ENCODE measurements at places on chromosomes 6 and 20. TPM values are rescaled to one million over a fixed set of nuclear protein-coding genes. Genes with fewer than 3 reads are reported as not detected.

GRCh38 chr6:140915551-140915950 lies 1217.2 kb upstream of the GJE1 start:
- no peak for DNase-seq

DNA sequence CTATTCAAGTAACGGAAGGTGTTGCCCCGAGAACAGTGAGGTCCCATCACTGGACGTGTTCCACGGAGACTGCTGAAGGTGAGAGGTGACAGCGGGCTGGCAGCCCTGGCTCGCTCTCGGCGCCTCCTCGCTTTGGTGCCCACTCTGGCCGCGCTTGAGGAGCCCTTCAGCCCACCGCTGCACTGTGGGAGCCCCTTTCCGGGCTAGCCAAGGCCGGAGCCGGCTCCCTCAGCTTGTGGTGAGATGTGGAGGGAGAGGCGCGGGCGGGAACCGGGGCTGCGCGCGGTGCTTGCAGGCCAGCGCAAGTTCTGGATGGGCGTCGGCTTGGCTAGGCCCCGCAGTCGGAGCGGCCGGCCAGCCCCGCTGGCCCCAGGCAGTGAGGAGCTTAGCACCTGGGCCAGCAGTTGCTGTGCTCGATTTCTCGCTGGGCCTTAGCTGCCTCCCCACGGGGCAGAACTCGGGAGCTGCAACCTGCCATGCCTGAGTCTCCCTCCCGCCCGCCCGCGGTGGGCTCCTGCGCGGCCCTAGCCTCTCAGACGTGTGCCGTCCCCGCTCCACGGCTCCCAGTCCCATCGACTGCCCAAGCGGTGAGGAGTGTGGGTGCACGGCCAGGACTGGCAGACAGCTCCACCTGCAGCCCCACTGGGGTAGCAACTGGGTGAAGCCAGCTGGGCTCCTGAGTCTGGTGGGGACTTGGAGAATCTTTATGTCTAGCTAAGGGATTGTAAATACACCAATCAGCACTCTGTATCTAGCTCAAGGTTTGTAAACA lies 77.6 kb downstream of the RNF182 start:
- no peak for DNase-seq

Gene FAM184A
- total RNA-seq: 0.29 TPM

Gene SLC29A1
- total RNA-seq: 58.5 TPM

DNA sequence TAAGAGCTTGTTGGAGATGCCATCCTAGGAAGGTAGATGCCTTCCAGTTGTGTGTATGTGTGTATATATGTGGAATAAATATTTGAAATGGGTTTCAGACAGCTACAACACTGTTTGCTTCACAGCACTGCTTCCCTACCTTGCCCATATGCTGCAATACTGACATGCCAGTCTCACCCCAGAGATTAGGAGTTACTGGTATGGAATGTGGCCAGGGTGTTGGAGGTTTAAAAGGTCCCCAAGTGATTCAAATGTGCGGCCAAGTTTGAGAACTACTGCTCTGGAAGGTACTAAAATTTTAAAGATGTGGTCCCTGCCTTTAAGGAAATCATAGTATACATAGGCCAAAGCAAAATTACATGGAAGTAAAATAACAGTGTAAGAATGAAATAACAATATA lies 39.5 kb downstream of the BCKDHB start:
- peak; percentile 51 for DNase-seq

- peak; percentile 46 for DNase-seq
Measured at GRCh38 chr6:5333658-5334057, 72.3 kb downstream of the FARS2 start.

Gene EBF4
- total RNA-seq: 0.19 TPM

- DNase-seq: no peak
Measured at GRCh38 chr6:814378-815347, 121.7 kb upstream of the EXOC2 start.

- no peak for DNase-seq
Measured at GRCh38 chr6:168607272-168608112, 166.5 kb downstream of the SMOC2 start.

GRCh38 chr6:136641166-136641565 lies 90.9 kb upstream of the MAP7 start:
- DNase-seq: no peak

GRCh38 chr20:19828232-19828631 lies 70.2 kb downstream of the RIN2 start:
- peak; percentile 98 for DNase-seq

DNA sequence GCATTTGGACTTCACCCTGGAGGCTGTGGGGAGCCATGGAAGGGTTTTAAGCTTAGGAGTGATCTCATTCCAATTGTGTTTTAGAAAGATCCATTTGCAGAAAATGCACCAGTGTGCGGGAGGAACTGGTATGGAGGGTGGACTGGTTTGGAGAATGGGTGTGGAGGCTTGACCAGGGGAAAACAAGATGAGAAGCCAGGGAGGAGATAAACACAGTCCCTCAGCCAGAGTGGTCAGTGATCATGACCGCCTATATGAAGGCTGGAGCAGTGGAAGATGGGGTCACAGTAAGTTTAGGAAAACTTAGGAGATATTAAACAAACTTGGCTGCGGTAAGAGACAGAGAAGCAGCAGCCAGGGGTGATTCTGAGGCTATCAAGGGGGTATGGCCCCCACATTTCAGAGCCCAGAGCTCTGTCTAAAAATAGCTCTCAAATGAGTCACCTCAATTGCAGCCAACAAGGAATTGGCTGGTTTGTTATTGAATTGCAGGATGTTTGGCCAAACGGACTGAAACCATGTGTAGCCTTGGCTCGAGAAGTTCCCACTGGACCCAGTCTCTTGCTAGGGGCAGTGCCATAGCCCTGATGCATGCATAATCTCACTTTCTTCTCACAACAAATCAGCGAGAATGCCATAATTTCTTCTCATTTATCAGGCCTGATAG lies 159.9 kb upstream of the TOP1 start:
- DNase-seq: peak; percentile 35

Gene LY6G5C
- total RNA-seq: 3.2 TPM

DNA sequence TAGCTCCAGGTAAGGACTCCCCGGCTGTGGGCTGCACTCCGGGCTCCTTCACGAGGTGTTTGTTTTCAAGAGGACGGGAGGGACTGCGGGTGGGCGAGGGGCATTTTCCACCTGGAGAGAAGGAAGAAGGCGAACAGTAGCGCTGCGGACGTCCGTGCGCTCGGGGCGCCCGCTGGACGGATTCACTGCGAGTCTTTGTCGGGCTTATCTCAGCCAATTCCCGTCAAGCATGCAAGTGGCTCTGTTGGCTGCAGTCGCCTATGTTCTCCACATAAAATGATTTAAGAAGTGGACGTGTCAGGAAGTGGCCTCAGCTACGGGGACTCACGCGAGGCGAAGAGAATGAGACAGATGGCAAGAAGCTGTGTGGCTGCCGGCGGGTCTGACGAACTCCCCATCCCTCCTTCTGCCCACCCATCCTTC lies 332 bp downstream of the GRIK2 start:
- peak; percentile 60 for DNase-seq

DNA sequence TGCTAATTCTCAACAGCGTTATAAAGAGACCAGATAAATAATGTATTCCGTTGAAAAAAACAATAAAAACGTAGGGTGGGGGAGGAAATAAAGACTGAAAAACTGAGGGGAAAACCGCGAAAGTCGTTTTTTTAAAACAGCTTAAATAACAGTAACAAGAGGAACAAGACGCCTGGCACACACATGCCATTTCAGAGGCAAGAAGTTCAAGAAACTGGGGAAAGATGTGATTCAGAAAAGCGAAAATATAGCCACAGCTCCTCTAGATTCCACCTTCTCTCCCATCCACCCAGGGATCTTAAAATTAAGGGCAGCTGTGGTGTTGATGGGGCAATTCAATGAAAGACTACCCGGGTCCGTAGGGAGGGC lies 1.3 kb downstream of the EPB41L2 start:
- DNase-seq: no peak

DNA sequence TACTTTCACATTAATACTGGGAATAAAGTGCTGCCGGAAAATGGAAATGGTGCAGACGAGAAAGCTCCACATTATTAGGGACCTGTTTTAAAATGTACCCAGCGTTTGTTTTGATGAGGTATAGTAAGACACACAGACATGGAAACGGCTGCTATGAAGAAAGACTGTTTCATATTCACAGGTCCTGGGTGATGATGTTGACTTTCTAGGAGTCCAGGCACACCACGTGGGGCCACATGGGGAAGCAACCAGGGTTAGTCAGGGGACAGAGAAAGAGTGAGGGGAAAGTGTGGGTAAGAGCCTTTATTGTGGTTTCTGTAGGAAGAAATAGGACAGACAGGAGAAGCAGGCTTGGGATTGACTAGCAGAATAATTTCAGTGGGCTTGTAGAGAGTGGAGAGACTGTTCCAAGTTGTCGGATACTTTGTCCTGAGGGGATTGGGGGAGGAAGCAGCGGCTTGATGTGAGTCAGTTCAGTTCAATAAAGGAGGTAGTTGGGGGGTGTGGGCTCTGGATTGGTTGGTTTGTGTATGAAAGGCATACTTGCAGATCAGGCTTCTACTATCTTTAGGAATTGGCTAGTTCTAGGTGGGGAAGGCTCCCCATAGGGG lies 112.0 kb upstream of the MCHR2 start:
- DNase-seq: no peak

GRCh38 chr6:46651816-46652215 lies 802 bp downstream of the CYP39A1 start:
- no peak for DNase-seq

Gene FAM217A
- total RNA-seq: not detected

DNA sequence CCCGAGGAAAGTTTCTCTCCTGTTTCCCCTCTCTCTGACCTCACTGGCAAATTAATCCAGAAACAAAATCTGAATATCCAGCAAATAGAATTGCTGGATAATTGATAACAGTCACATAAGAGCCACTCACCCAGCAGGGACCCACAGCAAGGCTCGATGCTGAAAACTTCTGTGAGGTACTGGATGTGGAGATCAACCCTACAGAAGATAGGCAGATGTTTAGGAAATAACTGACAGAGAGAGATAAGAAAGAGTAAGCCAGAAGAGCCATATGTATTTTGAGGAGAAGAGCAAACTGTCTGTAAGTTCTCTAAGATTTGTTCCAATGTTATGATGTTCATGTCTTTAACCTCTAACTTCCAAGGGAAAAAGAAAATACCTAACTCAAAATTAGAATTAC lies 59.7 kb downstream of the PKHD1 start:
- DNase-seq: no peak

- no peak for DNase-seq
Measured at GRCh38 chr20:19937651-19938420, 79.3 kb upstream of the NAA20 start.

- peak; percentile 48 for DNase-seq
Measured at GRCh38 chr20:48697845-48698491, 129.8 kb downstream of the PREX1 start.

- peak; percentile 93 for DNase-seq
Measured at GRCh38 chr6:111973118-111973761, 80.7 kb upstream of the CCN6 start.

GRCh38 chr6:110345025-110345424 lies 13.1 kb downstream of the METTL24 start:
- DNase-seq: no peak

DNA sequence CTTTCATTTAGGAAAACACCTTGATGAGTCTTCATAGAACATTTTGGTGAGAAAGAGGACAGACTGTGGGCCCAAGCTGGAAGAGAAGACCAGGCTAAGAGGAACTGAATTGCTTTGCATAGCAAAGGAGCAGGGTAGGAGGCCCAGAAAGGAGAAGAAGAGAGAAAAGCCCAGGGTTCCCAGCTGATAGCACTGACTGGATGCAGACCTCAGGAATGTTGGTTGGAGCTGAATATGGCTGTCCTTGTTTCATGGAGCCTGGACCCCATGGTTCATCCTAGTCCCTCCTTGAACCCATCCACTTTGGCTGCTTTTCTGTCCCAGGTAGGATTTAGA lies 18.0 kb upstream of the ZFAND3 start:
- no peak for DNase-seq

Gene NR2E1
- not detected for total RNA-seq

Gene REPS1
- total RNA-seq: 37.0 TPM

GRCh38 chr6:33838983-33839382 lies 35.2 kb upstream of the MLN start:
- no peak for DNase-seq

DNA sequence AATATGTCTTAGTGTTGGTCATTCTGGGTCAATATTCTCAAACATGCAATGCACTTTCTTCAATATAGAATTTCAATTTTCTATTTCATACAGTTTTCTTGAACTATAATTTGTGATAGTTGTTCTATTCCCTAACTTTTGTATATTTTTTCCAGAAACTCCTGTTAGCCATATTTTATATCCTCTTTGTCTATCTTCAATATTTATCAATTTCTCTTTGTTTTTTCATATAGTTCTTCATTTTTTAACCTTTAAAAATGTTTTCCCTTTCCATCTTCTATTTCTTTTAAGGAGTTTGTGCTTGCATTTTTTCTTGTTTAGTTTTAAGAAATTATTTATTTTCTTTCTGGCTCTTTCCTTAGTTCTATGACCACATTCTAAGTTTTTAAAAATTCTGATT lies 42.0 kb upstream of the MBOAT1 start:
- DNase-seq: no peak

- DNase-seq: peak; percentile 81
Measured at GRCh38 chr6:113690281-113691259, 166.6 kb upstream of the MARCKS start.

DNA sequence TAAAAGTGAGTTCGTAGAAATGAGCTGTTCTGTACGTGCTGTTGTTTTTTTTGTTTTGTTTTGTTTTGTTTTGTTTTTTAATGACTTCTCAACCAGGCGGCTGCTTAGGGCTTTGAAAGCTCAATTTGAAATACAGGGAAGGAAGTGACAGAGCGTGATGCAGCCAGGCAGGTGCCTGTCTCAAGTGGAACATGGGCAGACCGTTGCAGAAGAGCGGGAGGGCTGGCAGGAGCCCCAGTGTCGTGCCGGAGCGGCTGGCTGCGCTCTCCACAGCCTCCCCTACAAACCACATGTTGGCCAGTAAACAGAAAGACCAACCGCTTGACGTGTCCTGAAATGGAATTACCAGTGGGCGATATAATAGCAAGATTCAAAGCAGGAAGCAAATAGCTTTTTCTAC lies 164.9 kb upstream of the RREB1 start:
- peak; percentile 87 for DNase-seq

DNA sequence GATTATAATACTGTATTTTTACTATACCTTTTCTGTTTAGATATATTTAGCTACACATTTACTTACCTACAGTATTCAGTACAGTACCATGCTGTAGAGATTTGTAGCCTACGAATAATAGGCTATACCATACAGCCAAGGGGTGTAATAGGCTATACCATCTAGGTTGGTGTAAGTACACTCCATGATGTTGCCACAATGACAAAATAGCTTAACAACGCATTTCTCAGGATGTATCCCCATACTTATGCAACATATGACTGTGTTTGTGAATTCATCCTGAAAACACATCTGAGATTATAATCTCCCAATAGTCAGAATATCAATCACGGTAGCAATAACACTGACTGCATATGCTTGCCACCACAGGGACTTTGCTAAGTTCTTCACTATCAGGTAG lies 20.7 kb downstream of the B4GALT5 start:
- DNase-seq: no peak

Gene ZC2HC1B
- not detected for total RNA-seq

Gene WFDC2
- total RNA-seq: not detected

- peak; percentile 44 for DNase-seq
Measured at GRCh38 chr6:158279615-158280014, 32.6 kb upstream of the TULP4 start.

Data from LHCN-M2 (cell line).